Activated naive CD8-positive, alpha-beta T cell treated with anti-CD3 and anti-CD28 coated beads, Interleukin-2, amount 10 ng/mL, durations not matched to agents 7 days and 5 days (primary cell): ENCODE measurements at places on chromosomes 2 and 18.

- H3K27me3 ChIP-seq, result no peaks in the 10 kb centered on the region
- no peak overlapping the region for H3K27ac ChIP-seq
Measured at GRCh38 chr18:49650426-49650891, 88.6 kb downstream of the LIPG start.

- H3K4me1 ChIP-seq, result peaks cover 35% of the 10 kb centered on the region
- H3K36me3 ChIP-seq, result peaks cover 8% of the 10 kb centered on the region
- DNase-seq, result no peak
- H3K4me3 ChIP-seq, result peak overlapping the region; percentile 80
Measured at GRCh38 chr18:23306822-23307221, 146.3 kb upstream of the RIOK3 start.

- no peak overlapping the region for H3K27ac ChIP-seq
- no peaks in the 10 kb centered on the region for H3K27me3 ChIP-seq
- H3K36me3 ChIP-seq, result peaks cover 42% of the 10 kb centered on the region
Measured at GRCh38 chr18:2776601-2777000, 70.2 kb upstream of the EMILIN2 start.

DNA sequence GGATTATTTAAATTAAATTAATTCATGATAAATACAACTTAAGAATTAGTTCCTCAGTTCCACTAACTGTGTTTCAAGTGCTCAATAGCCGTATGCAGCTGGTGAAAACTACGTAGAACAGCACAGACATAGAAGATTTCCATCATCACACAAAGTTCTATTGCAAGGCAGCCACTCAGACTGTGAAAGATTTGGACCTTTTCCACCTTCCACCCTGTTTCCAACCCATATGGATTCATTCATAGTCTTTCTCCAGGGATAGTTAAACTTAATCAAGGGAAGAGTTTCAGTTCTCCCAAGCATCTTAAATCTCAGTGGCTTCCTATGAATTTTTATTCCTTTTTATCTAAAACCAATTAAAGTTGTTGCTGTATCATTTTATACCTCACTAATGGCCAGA lies 2030.8 kb downstream of the SUCLG1 start:
- DNase-seq, result no peak
- no peaks in the 10 kb centered on the region for H3K27me3 ChIP-seq
- no peaks in the 10 kb centered on the region for H3K36me3 ChIP-seq
- H3K27ac ChIP-seq, result no peak overlapping the region
- H3K4me3 ChIP-seq, result no peak overlapping the region
- H3K4me1 ChIP-seq, result no peaks in the 10 kb centered on the region

- peaks cover 9% of the 10 kb centered on the region for H3K36me3 ChIP-seq
- peak; percentile 81 for DNase-seq
- H3K4me1 ChIP-seq, result peaks cover 24% of the 10 kb centered on the region
Measured at GRCh38 chr2:19349911-19350677, 8.3 kb downstream of the OSR1 start.

GRCh38 chr2:65367524-65367923 lies 64.9 kb downstream of the SPRED2 start:
- DNase-seq, result no peak
- H3K4me3 ChIP-seq, result no peak overlapping the region
- H3K4me1 ChIP-seq, result peaks cover 2% of the 10 kb centered on the region
- no peak overlapping the region for H3K27ac ChIP-seq
- no peaks in the 10 kb centered on the region for H3K36me3 ChIP-seq

GRCh38 chr2:201256082-201256481 lies 4.3 kb upstream of the CASP8 start:
- H3K36me3 ChIP-seq, result peaks cover 26% of the 10 kb centered on the region
- peaks cover 61% of the 10 kb centered on the region for H3K4me1 ChIP-seq
- peak overlapping the region; percentile 98 for H3K27ac ChIP-seq
- no peak for DNase-seq
- no peaks in the 10 kb centered on the region for H3K27me3 ChIP-seq

GRCh38 chr2:26652361-26653041 lies 11.3 kb upstream of the CIB4 start:
- H3K4me3 ChIP-seq, result no peak overlapping the region
- H3K27ac ChIP-seq, result no peak overlapping the region
- H3K4me1 ChIP-seq, result no peaks in the 10 kb centered on the region
- no peaks in the 10 kb centered on the region for H3K36me3 ChIP-seq
- DNase-seq, result no peak

DNA sequence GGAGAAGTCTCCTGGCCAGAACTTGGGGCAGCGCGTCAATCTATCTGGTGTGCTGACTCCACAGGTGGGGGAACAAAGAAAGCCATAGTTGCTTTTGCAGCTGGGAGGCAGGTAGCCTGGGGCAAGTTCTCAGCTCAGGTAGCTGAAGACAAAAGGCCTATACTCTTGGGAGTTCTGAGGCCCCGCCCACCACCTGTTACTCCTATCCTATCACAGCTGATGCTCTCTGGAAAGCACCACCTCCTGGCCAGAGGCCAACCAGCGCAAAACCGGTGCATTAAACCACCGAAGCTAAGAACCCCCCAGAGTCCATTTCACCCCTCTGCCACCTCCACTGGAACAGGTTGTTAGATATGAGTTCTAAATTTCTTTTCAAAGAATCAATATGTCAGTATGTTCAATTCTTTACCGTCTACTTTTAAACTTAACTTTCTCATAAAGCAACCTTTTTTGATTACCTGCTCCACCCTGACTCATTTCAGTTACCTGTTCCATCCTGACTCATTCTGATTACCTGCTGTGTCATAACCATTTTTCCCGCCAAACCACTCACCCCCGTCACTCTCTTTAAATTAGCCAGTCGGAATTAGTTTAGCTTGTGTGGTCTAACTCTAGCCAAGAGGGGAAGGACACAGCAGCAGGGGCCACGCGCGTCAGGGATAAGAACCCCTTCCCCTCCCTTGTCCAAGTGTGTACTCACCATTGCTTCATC lies 43.4 kb downstream of the UPP2 start:
- peaks cover 7% of the 10 kb centered on the region for H3K27me3 ChIP-seq
- H3K27ac ChIP-seq, result no peak overlapping the region
- no peaks in the 10 kb centered on the region for H3K36me3 ChIP-seq
- no peak for DNase-seq

DNA sequence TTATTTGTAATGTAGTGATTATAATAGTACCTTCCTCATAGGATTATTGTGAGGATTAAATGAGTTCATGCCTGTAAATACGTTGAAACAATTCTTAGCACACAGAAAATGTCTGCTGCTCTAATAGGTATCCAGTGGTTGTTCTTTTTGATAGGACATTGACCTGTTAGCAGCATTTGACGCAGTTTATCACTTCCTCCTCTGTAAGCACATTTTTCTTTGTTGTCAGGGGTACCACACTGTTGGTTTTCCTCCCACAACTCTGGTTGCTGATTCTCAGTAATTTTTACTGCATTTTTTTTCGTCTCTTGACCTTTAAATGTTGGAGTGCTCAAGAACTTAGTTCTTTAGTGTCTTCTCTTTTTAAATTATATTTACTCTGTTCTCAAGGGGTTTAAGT lies 15.4 kb downstream of the PPM1B start:
- no peaks in the 10 kb centered on the region for H3K27me3 ChIP-seq
- H3K27ac ChIP-seq, result peak overlapping the region; percentile 76
- peaks cover 41% of the 10 kb centered on the region for H3K36me3 ChIP-seq
- H3K4me3 ChIP-seq, result peak overlapping the region; percentile 51
- no peak for DNase-seq
- peaks cover 42% of the 10 kb centered on the region for H3K4me1 ChIP-seq

- H3K36me3 ChIP-seq, result peaks cover 13% of the 10 kb centered on the region
- peak; percentile 30 for DNase-seq
Measured at GRCh38 chr18:48915626-48916425, 34.9 kb downstream of the SMAD7 start.

DNA sequence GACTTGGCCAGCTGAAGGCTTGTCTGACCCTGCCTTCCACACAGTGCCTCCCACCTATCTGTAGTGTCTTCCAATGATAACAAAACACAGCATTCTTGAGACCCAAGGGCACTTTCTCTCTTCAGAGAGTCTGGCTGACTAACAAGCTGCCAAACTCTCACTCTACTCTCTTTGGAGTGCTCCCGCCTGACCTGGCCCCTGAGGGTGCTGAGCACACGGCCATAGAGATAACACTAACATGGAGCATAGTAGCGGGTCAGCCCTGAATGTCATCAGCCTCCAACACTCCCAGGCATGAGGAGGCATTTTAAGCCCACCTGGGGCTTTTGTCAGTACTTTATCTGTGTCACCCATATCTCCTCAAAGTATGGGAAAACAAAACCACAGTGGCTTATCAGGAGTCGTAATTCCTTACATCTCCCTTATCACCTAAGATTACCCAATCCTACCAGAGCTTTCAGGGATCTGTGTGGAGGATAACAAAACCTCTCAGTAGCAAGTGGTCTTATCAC lies 160.3 kb upstream of the TCF4 start:
- no peaks in the 10 kb centered on the region for H3K36me3 ChIP-seq
- H3K4me1 ChIP-seq, result no peaks in the 10 kb centered on the region
- peaks cover 2% of the 10 kb centered on the region for H3K27me3 ChIP-seq
- no peak overlapping the region for H3K27ac ChIP-seq

DNA sequence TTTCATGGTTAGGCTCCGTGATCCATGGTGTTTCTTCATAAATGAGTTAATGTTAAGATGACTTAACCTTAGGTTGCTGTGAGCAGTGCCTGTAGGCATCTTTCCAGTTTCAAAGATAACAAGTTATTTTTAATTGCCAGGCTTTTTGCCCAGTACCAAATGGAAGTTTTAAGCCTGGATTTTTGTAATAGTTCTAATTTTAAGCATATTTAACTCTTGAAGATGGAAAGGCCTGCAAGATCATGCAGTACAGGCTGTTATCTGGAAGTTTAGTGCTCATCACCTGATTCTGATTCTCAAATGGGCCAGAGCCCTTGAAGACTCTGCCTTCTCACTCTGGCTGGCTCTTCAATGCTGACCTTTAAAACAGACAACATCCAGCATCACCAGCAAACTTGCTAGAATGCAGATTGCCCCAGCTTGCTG lies 141.3 kb downstream of the NCK2 start:
- no peak for DNase-seq
- H3K36me3 ChIP-seq, result peaks cover 69% of the 10 kb centered on the region
- no peak overlapping the region for H3K4me3 ChIP-seq
- H3K27me3 ChIP-seq, result no peaks in the 10 kb centered on the region

DNA sequence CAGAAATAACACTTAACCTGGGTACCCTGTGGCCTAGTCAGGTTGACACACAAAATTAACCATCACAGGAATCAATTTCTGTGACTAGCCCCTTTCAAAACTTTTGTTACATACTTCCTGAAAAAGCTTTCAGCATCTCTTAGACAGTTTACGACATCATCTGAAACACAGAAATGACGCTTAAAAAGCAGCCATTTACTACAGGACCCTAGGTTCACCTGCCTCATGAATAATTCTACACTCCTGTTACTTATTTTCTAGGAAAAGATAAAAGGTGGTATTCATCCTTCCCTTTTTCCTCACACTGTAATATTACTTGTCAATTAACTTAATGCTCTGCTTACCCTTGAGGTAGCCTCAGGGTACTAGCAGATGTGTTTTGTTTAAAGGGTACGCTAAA lies 388.4 kb downstream of the IRS1 start:
- no peak overlapping the region for H3K4me3 ChIP-seq
- no peaks in the 10 kb centered on the region for H3K4me1 ChIP-seq
- peaks cover 4% of the 10 kb centered on the region for H3K27me3 ChIP-seq
- no peak for DNase-seq
- H3K27ac ChIP-seq, result no peak overlapping the region

DNA sequence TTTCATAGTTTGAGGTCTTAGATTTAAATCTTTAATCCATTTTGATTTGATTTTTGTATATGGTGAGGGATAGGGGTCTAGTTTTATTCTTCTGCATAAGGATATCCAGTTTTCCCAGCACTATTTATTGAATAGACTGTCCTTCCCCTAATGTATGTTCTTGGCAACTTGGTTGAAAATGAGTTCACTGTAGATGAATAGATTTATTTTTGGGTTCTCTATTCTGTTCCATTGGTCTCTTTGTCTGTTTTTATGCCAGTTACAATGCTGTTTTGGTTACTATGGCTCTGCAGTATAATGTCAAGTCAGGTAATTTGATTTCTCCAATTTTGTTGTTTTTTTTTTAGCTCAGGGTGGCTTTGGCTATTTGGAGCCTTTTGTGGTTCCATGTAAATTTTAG lies 5.9 kb downstream of the FAM171B start:
- peaks cover 45% of the 10 kb centered on the region for H3K27me3 ChIP-seq
- DNase-seq, result no peak
- H3K36me3 ChIP-seq, result no peaks in the 10 kb centered on the region
- H3K4me1 ChIP-seq, result peaks cover 6% of the 10 kb centered on the region

GRCh38 chr18:79856119-79857007 lies 58.6 kb downstream of the KCNG2 start:
- DNase-seq, result peak; percentile 37
- no peak overlapping the region for H3K4me3 ChIP-seq
- no peaks in the 10 kb centered on the region for H3K4me1 ChIP-seq
- H3K27ac ChIP-seq, result no peak overlapping the region
- no peaks in the 10 kb centered on the region for H3K36me3 ChIP-seq

DNA sequence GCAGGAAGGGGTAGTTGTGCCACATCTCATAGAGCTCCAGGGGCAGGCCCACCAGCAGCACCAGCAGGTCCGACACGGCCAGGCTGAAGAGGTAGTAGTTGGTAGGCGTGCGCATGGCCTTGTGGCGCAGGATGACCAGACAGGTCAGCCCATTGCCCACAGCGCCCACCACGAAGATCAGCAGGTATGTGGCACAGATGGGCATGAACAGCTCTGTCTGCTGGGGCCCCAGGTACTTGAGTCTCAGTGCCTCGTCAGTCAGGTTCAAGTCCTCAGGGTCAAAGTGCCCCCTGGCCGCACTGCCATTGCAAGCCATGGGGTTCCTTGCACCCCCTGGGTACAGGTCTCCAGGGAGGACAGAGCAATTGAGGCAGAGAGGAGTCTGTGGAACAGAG lies 1.6 kb downstream of the NMUR1 start:
- no peak overlapping the region for H3K27ac ChIP-seq
- H3K4me1 ChIP-seq, result peaks cover 22% of the 10 kb centered on the region
- H3K27me3 ChIP-seq, result peaks cover 56% of the 10 kb centered on the region
- H3K4me3 ChIP-seq, result no peak overlapping the region
- peaks cover 2% of the 10 kb centered on the region for H3K36me3 ChIP-seq
- no peak for DNase-seq

DNA sequence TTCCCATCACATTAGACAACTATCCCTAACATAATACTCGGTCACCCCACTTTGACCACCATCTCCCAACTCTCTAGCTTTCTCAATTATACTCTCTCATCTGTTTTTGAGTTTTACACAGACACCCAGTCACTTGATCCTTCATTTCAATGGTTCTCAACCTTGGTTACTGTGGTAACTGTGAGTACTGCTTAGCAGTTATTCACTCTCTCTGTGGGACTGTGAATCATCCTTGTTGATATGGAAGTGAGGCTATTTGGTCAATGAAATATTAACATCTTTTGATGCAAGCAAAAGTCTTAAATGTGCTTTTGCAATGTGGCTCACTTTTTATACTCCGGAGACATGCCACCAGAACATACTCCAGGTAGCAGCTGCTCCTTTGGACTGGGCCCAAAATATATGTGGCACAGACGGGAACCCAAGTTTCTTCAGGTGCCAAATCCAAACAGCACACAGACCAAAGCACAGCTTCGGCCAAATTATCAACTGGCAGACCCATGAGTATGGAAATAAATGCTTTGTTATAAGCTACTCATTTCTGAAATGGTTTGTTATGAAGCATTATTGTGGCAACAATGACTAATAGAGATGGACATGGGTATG lies 75.0 kb upstream of the SLC25A52 start:
- no peaks in the 10 kb centered on the region for H3K27me3 ChIP-seq
- peaks cover 24% of the 10 kb centered on the region for H3K36me3 ChIP-seq
- H3K4me3 ChIP-seq, result no peak overlapping the region
- peaks cover 2% of the 10 kb centered on the region for H3K4me1 ChIP-seq
- DNase-seq, result no peak

- no peaks in the 10 kb centered on the region for H3K36me3 ChIP-seq
- peaks cover 3% of the 10 kb centered on the region for H3K27me3 ChIP-seq
- H3K27ac ChIP-seq, result no peak overlapping the region
- DNase-seq, result no peak
Measured at GRCh38 chr2:134782792-134783191, 55.6 kb upstream of the ACMSD start.
